ENCODE measurements at places on chromosomes 3 and 15.

DNA sequence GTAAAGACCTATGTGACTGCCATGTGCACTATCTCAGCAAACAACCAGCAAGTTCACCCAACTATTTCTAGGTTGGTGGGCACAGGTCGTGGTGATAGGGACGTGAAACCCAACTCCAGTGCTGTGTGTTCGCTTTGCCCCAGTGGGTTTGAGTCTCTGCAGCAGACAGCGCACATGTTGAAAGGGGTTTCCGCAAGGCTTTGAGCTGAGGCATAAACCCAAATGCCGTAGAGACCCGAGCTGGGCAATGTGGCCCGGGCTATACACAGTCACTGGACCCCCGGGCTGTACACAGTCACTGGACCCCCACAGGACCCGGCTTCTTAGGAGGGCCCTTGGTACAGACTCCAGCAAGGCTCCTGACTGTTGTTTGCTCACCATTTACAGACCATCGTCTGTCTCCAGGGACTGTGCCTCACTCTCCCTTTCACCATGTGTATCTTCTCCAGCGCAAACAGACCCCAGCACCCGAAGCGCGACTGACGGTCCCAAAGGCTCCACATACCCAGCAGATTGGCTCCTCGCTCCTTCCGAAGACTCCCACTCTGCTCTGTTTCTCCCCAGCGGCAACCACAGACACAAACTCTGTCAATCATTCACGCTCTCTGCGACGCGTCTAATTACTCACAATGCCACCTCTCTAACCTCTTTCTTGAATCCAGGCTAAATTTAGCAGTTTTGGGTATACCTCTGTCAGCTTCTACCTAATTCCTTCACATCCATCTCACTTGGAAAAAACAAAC is 31.2 kb downstream of the PCSK6 start:
- no peak for DNase-seq

DNA sequence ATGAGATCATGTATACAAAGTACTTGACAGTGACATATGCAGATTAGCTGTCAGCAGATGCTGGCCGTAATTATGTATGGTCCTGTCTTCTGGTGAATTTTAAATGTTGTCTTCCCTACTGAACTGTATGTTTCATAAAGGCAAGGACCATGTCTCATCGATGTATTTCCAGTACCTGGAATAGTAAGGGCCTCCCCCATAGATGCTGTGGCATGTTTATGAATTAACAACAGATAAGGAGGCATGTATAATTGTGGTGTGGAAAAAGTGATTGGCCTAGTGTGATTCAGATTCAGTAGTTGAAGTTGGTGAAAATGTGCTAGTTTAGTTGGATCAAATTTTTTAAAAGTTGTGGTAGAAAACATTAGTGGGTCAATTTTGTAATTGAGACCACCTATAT is 202.7 kb upstream of the SLC2A2 start:
- DNase-seq, result no peak

GRCh38 chr3:87298111-87298718 is 21.8 kb upstream of the POU1F1 start:
- DNase-seq, result no peak

DNA sequence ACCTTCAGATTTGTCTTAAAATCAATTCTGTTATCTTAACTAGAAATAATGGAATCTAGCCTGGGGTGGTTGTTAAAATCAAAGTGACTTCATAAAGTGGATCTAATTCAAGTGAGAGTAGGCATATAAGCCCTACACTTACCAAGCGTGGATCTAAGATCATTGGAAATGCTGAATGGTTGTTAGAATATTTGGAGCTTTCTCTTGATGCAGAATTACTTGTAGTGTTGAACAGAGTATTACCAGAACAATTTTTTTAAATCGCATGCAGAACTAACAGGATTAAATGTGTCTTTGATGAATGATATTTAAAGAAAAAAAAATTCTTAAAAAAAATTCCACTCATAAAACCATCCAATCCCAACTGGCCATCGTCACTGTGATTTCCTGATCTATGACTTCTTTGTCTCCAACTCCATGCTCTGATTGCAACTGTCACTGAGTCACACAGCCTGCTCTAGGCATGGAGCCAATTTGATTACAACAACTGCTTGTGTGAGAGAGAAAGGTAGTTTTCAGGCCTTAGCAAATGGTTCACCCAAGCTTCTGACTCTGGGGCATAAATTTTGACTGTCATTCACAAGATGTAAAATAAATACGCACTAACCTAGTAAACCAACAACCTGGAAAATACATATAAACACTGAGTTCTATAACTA is 25.9 kb upstream of the SPRED1 start:
- no peak for DNase-seq

- DNase-seq, result no peak
Observed at GRCh38 chr15:76286271-76286879, 24.9 kb downstream of the ETFA start.

GRCh38 chr15:66631616-66632263 is 65.9 kb upstream of the LCTL start:
- no peak for DNase-seq

- no peak for DNase-seq
Observed at GRCh38 chr3:2198776-2199279, 100.2 kb downstream of the CNTN4 start.

DNA sequence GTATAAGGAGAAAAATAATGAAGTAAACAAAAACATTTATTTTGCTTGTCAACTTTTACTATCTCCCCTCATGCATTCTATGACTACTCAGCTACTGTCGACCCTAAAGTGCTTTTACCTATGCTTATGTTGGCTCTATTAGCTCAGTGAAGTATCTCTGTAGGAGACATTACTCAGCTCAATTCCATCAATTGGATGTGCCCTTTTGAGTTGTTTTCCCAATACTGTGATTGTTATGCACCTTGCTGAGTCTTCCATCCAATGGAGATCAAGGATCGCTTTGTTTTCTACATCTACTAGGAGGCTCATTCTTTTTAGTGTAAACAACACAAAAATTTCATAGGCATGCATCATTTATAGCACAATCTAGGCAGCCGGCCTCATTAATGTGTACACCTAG is 403.8 kb upstream of the ARL6 start:
- no peak for DNase-seq

DNA sequence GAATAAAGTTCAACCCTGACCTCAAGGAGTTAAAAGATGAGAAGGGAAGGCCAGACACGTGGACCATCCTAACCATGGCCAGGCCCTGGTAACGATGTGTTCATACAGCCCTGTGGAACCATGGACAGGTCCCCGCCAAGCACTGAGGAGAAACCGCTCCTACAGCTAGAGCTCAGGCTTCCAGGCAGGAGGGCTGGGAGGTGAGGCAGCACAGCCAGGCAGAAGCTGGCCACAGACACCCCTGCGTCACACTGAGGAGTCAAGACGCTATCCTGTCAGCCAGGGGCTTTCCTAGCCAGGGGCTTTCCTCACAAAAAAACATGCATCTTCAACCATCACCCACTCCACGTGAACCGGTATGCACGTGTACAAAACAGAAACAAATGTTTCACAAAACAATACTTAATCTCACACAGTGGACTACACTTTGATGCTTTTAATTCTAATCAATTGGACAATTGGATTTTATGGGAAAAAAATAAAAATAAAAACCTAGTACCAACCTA is 73.2 kb downstream of the TBC1D2B start:
- DNase-seq, result no peak

DNA sequence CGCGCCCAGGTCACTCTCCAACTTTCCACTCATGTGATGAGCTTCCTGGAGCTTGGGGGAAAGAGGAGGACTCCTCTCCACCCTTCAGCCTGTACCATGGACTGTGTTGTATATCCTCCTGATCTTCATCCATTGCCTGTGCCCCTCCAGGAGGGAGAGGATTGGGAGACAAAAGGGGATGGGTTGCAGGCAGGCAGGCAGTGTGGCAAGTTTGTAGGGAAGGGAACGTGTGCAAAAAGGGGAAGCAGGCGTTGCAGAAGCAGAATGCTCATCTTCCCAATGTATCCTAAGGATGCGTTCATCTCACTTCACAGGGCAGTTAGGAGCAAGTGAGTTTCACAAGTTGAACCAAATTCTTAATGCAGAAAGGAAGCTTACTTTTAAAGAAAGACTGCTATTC is 28.1 kb upstream of the GHSR start:
- no peak for DNase-seq

DNA sequence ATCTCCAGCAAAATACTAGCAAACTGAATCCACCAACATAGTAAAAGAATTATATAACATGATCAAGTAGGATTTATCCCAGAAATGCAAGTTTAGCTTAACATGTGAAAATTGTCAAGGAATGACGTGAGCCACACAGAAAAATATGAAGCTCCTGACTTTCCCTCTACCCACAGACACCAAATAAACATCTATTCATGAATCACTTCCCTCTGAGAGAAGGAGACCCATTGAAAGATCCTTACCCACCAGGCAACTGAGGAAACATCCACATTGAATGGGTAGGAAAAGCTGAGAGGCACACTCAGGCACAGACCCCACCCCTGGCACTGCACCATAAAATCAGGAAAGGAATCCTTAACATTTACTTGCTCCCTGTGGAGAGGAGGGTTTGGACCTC is 102.2 kb upstream of the MANF start:
- no peak for DNase-seq

DNA sequence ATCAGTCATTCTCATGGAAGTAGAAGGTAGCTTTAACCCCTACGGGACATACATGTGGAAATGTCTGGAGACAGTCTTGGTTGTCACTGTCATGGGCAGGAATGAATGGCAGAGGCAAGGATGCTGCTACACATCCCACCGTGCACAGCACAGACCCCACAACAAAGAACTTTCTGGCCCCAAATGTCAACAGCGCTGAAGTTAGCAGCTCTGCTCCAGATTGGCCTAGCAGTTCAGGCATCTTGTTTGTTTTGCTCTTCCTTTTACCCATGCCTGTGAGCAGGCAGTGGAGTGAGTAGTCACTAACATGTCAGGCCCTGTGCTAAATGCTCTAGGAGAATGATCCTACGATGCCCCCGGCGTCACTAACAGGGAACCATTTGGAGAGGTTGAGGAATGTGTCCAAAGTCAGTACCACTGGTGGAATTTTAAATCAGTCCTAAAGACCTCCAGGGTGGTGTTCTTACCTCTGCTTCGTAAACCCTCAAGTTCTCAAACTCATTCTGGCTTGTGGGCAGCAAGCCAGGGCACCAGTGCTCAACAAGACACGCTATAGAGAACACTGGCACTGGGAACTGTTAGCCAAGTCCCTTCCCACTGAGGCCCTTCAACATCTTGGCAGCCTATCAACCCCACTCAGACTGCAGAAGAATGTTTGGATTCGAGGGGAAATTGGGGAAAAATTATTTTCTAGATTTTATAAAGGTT is 142.2 kb downstream of the FOXP1 start:
- DNase-seq, result no peak

- DNase-seq, result no peak
Observed at GRCh38 chr15:41795996-41796856, 21.9 kb downstream of the MAPKBP1 start.

DNA sequence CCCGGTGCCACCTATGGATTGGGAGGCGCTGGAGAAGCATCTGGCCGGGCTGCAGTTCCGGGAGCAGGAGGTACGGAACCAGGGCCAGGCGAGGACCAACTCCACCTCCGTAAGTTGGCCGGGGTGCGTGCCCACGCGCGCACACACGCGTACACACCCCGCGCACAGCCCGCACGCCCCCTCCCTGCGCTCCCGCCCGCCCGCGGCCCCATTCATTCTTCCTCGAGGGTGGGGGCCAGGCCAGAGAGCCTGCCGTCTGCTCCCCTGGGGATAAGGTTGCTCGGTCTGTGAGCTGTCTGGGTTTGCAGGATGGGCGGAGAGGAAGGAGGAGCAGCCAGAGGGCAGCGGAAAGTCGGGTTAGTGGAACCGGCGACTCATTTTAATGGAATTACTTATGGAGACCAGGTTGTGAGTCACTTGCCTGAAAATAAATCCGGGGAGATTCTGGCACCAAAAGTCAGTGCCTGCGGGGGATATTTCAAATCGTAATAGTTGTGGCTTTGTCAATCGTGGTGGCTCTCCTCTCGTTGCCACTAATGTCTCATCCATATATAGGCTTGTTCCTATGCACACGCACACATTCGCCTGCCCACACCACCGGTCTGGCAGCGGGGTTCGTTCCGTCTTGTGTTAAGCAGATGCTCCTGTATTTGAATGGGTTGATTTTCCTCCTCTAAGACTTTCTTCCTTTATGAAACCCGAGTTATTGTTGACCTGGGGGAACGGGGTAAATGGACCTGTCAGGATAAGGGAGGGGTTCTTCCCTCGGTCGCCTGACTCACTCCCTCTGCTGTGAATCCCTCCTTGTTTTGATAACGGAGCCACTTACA is 223.4 kb upstream of the IL12A start:
- peak; percentile 5 for DNase-seq

GRCh38 chr3:129994883-129995559 is 20.5 kb downstream of the TRH start:
- no peak for DNase-seq

- DNase-seq, result no peak
Observed at GRCh38 chr3:197541756-197542539, 13.8 kb downstream of the BDH1 start.

DNA sequence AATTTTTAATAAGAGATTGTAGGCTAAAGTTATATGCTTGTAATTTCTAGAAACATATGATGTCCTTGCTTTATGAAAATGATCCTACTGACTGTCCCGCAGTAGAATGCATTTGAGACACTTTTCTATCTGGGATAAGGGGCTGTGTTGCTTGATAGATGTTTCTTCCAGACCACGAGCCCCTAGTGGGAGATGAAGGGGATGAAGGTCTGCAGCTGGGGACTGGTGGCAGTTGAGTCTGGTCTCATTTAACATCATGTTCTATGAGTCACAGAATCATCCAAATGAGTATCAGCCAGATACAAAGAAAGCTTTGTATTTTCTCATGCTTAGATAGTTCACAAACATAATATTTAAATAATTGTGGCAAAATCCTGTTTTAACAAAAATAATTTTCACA is 84.3 kb upstream of the PRTG start:
- DNase-seq, result no peak

GRCh38 chr3:81363816-81364215 is 397.6 kb downstream of the GBE1 start:
- DNase-seq, result no peak

GRCh38 chr3:125462722-125463299 is 57.2 kb downstream of the SNX4 start:
- DNase-seq, result no peak

GRCh38 chr3:16060358-16060852 is 114.1 kb upstream of the GALNT15 start:
- DNase-seq, result no peak

GRCh38 chr3:187084126-187084525 is 55.2 kb downstream of the RPL39L start:
- no peak for DNase-seq
